ENCODE measurements at places on chromosomes 7 and 10.

GRCh38 chr10:35127289-35127891, 744 bp downstream of the CREM start:
- DNase-seq = peak; percentile 29

GRCh38 chr10:61399406-61399805, 53.8 kb downstream of the TMEM26 start:
- no peak for DNase-seq

DNA sequence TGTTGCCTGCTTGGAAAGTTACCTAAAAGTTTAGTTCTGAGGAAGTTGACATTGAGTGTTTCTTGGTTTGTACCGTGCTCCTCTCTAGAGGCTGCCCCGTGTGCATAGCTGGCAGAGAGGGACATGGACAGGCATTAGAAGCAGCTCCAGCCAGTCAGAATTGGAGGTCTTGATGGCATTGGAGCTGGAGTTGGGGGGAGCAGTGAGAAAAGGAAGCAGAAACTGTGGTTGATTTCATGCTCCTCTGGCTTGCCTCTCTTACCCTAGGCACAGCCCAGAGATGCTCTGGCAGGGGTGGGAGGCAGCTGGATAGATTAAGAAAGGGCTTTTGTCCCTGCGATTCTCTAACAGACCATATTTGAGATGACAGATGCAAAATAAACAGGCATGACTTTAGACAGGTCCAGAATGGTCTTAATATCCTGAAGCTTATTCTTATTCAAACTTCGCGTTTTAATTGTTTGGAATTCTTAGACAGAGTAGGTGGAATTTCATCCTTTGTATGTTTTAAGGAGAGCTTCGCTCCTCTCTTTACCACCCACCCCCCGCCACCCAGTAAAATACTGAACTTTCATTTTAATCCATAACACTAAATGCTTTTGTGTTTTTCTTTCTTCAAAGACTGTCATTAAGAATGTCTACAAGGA, 73.5 kb upstream of the GLCCI1 start:
- no peak for DNase-seq

DNA sequence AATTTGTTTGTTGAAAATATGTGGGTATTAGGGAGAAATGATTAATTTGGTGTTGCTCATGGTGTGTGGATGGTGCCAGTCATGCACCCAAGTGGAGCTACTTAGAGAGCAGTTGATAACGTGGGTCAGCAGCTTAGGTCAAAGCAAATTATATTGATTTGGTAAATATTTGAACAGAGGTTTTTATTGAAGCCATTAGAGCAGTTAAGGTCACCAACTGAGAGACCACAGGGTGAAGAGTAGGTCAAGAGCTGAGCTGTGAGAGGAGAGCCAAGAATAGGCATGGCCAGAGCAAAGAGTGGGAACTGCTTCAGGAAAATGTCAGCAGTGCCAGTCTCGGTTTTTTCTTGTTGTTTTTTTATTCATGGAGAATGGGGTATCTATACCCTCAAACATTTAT, 97.9 kb downstream of the TMEM168 start:
- DNase-seq = no peak

- no peak for DNase-seq
Measured at GRCh38 chr7:34165927-34166550, 260.7 kb downstream of the BMPER start.

- DNase-seq = no peak
Measured at GRCh38 chr10:74044419-74044818, 46.5 kb downstream of the VCL start.

GRCh38 chr10:14412624-14413023, 81.9 kb upstream of the FRMD4A start:
- DNase-seq = no peak

GRCh38 chr7:70694971-70695794, 436.8 kb upstream of the GALNT17 start:
- DNase-seq = no peak

DNA sequence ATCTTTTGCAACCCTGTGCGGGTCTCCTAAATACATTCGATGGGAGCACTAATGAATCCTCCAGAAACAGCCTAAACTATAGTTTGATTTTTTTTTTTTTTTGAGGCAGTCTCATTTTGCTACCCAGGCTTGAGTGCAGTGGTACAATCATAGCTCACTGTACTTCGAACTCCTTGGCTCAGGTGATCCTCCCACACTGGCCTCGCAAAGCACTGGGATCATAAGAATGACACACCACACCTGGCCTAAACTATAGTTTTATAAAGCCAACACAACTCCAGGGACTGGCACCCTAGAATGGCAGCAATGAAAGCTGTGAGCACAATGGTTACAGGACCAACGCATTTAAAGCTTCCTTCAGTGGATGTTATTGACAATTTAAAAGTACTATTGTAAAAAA, 14.5 kb upstream of the JMJD1C start:
- no peak for DNase-seq

DNA sequence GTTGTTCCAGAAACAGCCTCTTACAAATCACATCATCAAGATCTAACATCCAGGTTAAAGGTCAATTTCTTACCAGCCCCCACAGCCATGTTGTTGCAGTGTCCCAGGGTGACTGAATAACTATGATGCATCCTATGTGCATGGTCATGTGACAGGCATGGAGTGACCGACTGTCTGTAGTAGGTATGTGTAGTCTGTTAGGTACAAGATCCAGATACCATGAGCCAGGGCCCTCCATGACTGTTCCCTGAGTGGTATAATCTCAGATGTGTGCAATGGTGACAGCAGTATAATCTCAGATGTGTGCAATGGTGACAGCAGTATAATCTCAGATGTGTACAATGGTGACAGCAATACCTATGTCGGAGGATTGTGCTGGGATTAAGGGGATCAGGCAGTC, 8.8 kb downstream of the CDHR3 start:
- DNase-seq = no peak

DNA sequence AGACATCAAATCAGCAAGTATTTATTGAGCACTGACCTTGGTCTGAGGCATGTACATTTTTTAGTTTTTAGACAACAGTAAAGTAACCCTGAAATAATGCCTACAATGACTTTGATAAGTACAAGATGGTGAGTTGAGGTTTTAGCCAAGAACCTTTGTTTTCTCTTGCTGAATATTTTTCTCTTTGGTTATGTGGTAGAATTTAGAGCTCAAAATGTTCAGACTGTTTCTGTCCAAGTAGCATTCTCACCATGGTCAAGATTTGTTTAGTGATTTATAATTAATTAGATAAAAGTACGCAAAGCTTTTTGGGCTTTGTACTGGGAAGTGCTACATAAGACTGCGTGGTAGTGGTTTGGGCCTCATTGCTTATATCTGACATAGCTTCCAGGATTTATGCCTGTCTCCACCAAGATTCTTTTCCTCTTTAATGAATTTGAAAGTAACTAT, 102.4 kb downstream of the KAT6B start:
- no peak for DNase-seq

GRCh38 chr7:100191775-100192174, 14.1 kb downstream of the STAG3 start:
- no peak for DNase-seq

GRCh38 chr7:116578526-116578925, 53.7 kb downstream of the CAV1 start:
- no peak for DNase-seq

DNA sequence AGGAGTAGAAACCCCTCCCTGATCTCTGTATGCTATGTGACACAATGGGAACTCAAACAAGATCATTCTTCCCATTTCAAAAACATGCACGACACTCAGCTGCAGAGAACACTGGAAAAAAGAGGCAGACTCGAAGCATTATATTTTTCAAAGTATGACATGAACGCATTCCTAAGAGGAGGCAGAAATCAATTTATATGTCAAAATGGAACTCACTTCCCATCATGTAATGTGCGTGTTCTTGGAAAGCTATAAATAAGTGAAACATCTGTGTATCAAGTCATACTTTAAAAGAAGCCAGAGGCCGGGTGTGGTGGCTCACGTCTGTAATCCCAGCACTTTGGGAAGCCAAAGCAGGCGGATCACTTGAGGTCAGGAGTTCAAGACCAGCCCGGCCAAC, 142.7 kb downstream of the ICA1 start:
- DNase-seq = no peak

- no peak for DNase-seq
Measured at GRCh38 chr7:99116144-99116543, 27.8 kb downstream of the SMURF1 start.

- no peak for DNase-seq
Measured at GRCh38 chr7:111168182-111168581, 77.3 kb downstream of the LRRN3 start.

DNA sequence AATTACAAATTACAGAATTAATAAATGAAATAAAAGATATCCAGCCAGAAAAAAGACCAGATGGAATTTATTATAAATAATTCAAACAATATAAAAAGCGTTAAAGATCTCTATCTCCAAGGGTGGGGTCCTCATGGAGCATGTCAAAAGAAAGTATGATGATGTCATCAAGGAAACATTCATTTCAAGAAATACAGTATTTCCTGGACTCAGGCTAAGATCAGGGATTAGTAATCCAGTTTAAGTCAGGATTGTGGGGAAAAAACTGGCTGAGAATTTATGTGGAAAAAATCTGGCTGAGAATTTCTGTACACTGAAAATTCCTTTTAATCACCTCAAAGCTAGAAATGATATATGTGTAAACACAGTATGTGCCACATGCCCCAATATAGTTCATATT, 1075.3 kb downstream of the XPNPEP1 start:
- no peak for DNase-seq

- DNase-seq = no peak
Measured at GRCh38 chr7:46202379-46202778, 281.3 kb upstream of the IGFBP3 start.

DNA sequence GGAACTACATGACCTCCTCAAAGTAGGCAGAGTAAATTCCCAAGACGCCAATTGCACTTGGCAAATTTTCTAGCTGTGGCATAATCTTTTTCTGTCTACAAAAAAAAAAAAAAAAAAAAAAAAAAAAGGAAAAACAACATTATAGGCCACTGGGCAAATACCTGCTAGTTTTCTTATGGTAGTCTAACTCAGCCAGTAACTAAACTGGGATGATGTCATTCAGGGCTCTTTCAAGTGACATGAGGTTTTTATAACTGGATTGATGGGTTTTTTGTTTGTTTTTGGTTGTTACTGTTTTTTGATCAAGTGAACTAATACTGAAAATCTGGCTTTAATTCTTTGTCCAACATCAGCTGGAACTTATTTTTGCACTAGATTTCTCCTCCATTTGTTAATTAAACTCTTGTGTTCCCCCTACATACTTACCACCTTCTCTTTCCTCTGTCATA, 7.4 kb upstream of the VIM start:
- DNase-seq = no peak

DNA sequence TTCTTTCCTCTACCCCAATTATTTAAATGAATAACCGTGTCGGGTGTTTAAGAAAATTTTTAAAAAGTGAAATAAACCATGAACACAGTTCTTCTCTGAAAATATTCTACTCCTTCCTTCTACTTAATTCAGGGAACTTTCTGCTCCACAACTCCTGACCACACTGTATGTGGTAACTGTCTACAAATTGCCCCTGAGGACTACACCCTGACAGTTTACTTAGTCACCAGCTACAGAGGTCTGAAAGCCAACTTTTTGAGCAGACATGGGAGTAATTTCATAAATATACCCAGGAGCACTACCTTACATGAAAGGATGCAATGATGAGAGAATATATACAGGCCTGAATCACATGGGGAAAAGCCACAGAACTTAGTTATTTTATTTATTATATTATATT, 523.2 kb upstream of the SORCS1 start:
- DNase-seq = no peak

GRCh38 chr7:139721417-139721816, 56.4 kb downstream of the HIPK2 start:
- no peak for DNase-seq

DNA sequence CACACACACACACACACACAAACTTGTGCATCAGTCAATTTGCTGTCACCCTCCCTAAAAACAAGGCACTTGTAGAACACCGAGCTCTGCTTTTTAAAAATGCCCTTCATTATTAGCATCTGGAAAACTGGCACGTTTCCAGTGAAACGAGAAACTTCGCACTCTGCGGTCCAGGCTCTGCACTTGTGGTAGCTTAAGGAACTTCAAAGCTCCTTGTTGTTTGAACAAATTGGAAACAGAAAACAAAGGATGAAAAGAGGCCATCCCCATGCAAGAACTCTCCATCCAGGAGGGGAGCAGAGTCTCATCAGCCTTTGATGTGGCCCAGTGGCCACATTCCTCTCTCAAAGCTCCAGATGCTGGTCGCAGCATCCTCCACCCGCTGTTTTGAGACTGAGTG, 105.1 kb downstream of the C10orf90 start:
- no peak for DNase-seq

DNA sequence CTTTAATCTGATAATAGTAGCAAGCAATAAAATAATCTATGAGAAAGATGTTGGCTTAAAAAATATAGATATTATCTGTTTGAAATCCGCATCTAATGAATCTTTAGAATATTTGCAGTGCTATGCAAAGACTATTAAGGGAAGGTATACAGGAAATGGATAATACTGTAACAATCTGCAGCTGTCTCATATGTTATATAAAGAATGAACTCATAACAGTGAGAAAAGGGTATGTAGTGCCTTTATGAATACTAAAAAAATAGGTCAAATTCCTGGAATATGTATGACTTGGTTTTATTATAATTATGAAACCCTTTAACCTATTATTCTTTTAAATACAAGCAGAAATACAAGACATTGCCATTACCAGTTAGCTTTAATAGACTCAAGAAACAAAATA, 105.1 kb upstream of the GPR22 start:
- DNase-seq = no peak

GRCh38 chr10:91341686-91342085, 68.5 kb upstream of the HECTD2 start:
- DNase-seq = no peak
